Osteocyte (in vitro differentiated cells): ENCODE measurements at places on chromosomes 5 and 9.

DNA sequence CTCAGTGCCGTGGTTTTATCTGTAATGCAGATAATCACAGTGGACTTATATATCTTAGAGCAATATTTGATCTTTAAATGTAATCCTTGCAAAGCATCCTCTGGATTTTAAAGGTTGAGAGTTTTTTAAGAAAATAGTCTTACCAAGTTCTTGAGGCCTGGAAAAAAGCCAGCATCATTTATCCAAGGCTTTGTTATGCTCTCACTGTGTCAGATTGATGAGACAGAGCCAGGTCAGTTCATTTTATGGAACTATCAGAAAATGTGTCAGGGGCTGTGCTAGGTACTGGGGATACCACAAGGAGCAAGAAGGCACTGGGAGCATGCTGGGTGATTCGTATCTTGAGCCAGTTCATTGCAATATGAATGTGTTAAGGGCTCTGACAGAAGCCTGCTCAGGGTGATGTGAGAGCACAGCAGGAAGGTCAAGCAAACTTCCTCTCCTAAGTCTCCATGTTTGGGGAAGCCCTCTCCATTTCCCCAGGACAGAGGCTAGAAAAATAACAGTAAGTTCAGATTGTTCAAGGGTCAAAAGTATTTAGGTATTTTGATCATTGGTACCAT lies 19.7 kb downstream of the C7 start:
- DNase-seq: no peak
- H3K36me3 ChIP-seq: no peaks in the 10 kb centered on the region
- H3K4me1 ChIP-seq: no peaks in the 10 kb centered on the region
- H3K27me3 ChIP-seq: peaks cover 5% of the 10 kb centered on the region
- H3K4me3 ChIP-seq: no peak overlapping the region

DNA sequence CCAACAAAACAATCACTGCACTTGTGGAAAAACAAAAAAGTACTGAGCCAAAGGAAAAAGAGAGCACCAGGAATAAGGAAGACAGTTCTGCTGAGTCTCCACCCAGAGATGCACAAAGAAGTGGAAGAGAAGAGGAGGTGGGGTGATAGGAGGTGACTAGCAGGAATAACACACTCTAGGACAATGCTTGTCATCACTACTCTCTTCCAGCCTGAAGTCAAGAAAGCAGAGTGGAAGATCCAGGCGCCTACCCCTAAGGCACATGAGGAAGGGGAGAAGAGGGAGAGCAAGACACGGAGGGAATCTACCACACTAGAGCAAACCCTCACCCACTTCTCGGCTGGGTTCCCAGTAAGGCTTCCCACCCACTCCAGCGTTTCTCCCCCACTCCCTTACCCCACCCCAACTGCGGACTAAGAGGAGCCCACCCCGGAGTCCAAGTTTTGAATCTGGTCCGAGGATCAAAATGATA lies 1.7 kb downstream of the SLIT3 start:
- peaks cover 48% of the 10 kb centered on the region for H3K4me1 ChIP-seq
- peak overlapping the region; percentile 73 for H3K4me3 ChIP-seq
- peaks cover 3% of the 10 kb centered on the region for H3K36me3 ChIP-seq

DNA sequence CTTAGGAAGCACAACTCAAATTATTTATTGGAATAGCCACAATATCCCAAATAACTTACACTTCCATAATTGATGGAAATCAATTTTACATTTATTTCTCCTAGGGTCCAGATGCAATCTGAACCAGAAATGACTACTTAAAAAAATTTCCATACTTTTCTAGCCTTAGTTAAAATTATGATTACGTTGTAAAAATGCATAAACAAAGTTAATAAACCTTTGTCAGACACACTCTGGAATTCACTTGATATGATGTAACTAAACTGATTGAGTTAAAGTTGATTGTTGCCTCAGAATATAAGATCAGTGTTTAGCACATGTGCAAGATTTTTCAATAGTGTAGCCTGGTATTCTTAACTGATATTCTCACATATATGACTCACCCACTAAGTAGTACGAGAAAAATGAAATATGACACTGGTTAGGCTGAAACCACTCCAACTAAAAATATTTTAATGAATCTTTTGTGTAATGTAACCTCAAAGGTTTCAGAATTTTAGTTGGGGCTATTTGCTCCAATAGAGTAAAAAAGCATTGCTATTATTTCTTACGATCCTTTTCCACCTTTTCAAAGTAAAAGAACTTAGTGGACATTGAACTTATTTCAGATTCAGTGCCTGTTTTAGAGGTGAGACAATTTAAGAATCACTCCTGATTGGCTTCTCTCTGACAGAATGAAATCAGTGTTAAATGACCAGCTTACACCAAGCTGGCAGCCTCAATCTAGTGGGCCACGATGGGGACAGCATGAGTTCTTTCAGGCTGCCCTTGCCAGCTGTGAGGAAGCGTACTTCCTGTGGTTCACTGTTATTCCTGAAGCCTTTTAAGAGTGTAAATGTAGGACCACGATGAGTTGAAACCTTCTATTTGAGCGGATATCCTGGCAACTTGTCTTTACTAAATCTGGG lies 277.2 kb upstream of the CDH9 start:
- H3K36me3 ChIP-seq: no peaks in the 10 kb centered on the region
- no peak for DNase-seq
- peak overlapping the region; percentile 89 for H3K27ac ChIP-seq
- no peaks in the 10 kb centered on the region for H3K27me3 ChIP-seq
- peak overlapping the region; percentile 37 for H3K4me3 ChIP-seq
- peaks cover 22% of the 10 kb centered on the region for H3K4me1 ChIP-seq

DNA sequence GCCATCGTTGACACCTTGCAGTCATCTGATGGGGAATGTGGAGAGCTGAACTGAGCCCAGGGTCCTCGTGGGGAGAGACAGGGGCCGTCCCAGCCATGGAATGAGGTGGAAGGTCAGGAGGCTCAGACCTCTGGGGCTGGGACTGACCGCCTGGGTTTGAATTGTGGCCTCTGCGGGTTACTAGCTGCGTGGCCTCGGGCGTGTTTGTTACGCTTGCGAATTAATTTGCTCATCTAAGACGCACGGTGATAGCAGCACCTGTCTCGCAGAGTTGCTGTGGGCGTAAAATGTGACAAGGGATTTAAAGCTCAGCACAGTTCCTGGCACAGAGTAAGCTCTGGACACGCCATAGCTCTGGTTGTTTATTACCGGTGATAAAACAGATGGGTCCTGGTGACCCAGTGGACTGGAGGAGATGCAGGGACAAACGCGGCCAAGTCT lies 19.4 kb upstream of the DAB2IP start:
- no peaks in the 10 kb centered on the region for H3K27me3 ChIP-seq
- peaks cover 16% of the 10 kb centered on the region for H3K4me1 ChIP-seq
- DNase-seq: no peak
- H3K4me3 ChIP-seq: no peak overlapping the region

- H3K36me3 ChIP-seq: no peaks in the 10 kb centered on the region
- H3K4me1 ChIP-seq: peaks cover 51% of the 10 kb centered on the region
- H3K4me3 ChIP-seq: peak overlapping the region; percentile 85
- peak overlapping the region; percentile 89 for H3K27ac ChIP-seq
- H3K27me3 ChIP-seq: no peaks in the 10 kb centered on the region
- DNase-seq: no peak
These were observed 2.8 kb downstream of the RXRA start for GRCh38 chr9:134328841-134329575.

GRCh38 chr5:79745255-79745654 lies 55.6 kb downstream of the CMYA5 start:
- H3K27ac ChIP-seq: no peak overlapping the region
- H3K27me3 ChIP-seq: peaks cover 28% of the 10 kb centered on the region
- DNase-seq: no peak
- no peaks in the 10 kb centered on the region for H3K36me3 ChIP-seq
- no peak overlapping the region for H3K4me3 ChIP-seq
- H3K4me1 ChIP-seq: no peaks in the 10 kb centered on the region

- H3K27ac ChIP-seq: no peak overlapping the region
- H3K36me3 ChIP-seq: no peaks in the 10 kb centered on the region
- H3K4me3 ChIP-seq: no peak overlapping the region
- no peaks in the 10 kb centered on the region for H3K4me1 ChIP-seq
These were observed 123.8 kb downstream of the ASTN2 start for GRCh38 chr9:117290856-117291622.

GRCh38 chr5:112958093-112959088 lies 18.2 kb upstream of the DCP2 start:
- H3K36me3 ChIP-seq: no peaks in the 10 kb centered on the region
- peaks cover 33% of the 10 kb centered on the region for H3K4me1 ChIP-seq
- H3K4me3 ChIP-seq: no peak overlapping the region
- DNase-seq: no peak
- peak overlapping the region; percentile 67 for H3K27ac ChIP-seq
- H3K27me3 ChIP-seq: peaks cover 1% of the 10 kb centered on the region

GRCh38 chr5:139659695-139660101 lies 11.5 kb downstream of the CXXC5 start:
- peaks cover 86% of the 10 kb centered on the region for H3K4me1 ChIP-seq
- no peaks in the 10 kb centered on the region for H3K27me3 ChIP-seq
- peak overlapping the region; percentile 95 for H3K27ac ChIP-seq
- H3K36me3 ChIP-seq: peaks cover 4% of the 10 kb centered on the region

DNA sequence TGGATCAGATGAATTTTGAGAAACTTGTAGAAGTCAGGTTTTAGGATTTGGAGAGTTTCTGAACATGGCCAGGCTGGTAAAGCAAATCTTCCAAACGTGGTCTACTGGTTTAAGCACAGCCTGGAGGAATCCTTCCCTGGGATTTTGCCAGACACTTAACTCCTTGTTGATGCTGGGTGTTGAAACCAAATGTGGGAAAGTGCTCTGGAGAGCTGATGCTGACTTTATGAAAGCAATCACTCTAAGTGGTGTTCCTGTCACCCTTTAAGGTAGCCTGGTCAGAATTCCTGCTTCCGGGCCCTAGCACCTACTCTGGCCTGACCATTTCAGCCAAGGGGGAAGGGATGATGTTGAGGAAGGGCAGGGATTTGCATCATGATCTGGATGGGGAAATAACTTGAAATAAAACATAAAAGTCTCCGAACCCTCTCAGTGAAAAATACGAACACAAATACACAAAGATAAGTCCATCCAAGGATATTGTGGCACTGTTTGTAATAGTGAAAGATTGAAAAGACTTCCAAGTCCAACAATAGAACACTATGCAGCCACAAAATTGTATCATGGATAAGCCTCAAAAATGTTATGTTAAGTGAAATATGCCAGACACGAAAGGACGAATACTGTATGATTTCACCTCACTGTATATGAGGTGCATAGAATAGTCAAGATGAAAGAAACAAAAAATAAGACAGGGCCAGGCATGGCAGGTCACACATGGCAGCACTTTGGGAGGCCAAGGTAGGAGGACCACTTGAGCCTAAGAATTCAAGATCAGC lies 57.7 kb downstream of the PDE6A start:
- peak overlapping the region; percentile 1 for H3K27ac ChIP-seq
- no peaks in the 10 kb centered on the region for H3K36me3 ChIP-seq
- H3K27me3 ChIP-seq: no peaks in the 10 kb centered on the region
- H3K4me1 ChIP-seq: peaks cover 23% of the 10 kb centered on the region

GRCh38 chr5:150142959-150143349 lies 12.7 kb downstream of the PDGFRB start:
- DNase-seq: no peak
- H3K27me3 ChIP-seq: no peaks in the 10 kb centered on the region
- H3K4me1 ChIP-seq: peaks cover 95% of the 10 kb centered on the region

DNA sequence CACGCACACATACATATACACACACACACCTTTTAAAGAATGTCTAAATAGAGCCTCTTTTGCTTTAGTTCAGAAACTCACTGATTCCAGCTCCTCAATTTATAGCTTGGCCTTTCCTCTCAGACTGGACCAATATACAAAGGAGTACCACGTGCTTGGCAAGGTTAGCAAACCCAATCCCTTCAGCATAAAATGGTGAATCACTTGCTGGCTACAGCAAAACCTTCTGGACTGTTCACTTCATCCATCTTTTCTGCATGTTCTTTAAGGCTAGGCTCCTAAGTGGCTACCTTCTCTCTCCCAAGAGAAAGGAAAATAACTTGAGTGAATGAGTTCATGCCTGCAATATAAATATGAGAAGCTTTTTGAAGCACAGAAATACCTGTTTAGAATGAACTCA lies 109.7 kb downstream of the LPAR1 start:
- H3K4me3 ChIP-seq: no peak overlapping the region
- no peak for DNase-seq
- H3K27ac ChIP-seq: peak overlapping the region; percentile 76
- H3K27me3 ChIP-seq: no peaks in the 10 kb centered on the region
- H3K36me3 ChIP-seq: peaks cover 31% of the 10 kb centered on the region

- H3K36me3 ChIP-seq: no peaks in the 10 kb centered on the region
- peak overlapping the region; percentile 88 for H3K27ac ChIP-seq
- no peak for DNase-seq
These were observed 52.0 kb downstream of the SLC44A1 start for GRCh38 chr9:105296445-105296844.

GRCh38 chr5:141880961-141881801 lies 3.0 kb upstream of the PCDH1 start:
- DNase-seq: peak; percentile 74
- H3K4me3 ChIP-seq: no peak overlapping the region
- peaks cover 75% of the 10 kb centered on the region for H3K27me3 ChIP-seq
- peaks cover 21% of the 10 kb centered on the region for H3K4me1 ChIP-seq
- H3K27ac ChIP-seq: no peak overlapping the region

GRCh38 chr5:138645778-138646575 lies 70.8 kb upstream of the HSPA9 start:
- no peak for DNase-seq
- H3K4me1 ChIP-seq: peaks cover 16% of the 10 kb centered on the region
- no peak overlapping the region for H3K27ac ChIP-seq
- no peak overlapping the region for H3K4me3 ChIP-seq

DNA sequence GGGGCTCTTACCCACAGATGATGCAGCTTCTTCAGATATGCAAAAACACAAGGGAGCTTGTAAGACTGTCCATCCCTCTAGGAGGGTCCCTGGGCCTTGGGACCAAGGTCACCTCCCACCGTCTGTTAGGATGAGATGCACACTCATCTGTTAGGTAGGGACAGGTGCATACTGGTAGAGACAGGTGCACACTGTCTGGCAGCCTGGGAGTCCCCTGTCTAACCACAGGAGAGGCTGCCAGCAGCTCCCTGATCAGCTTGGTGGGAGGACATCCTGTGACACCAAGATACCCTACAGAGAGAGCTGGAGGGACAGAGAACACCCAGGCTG lies 13.2 kb downstream of the TSPAN17 start:
- H3K4me3 ChIP-seq: no peak overlapping the region
- no peak for DNase-seq
- no peak overlapping the region for H3K27ac ChIP-seq
- H3K36me3 ChIP-seq: peaks cover 5% of the 10 kb centered on the region
- peaks cover 7% of the 10 kb centered on the region for H3K27me3 ChIP-seq
- H3K4me1 ChIP-seq: peaks cover 14% of the 10 kb centered on the region

- peaks cover 32% of the 10 kb centered on the region for H3K4me1 ChIP-seq
- no peak for DNase-seq
- no peaks in the 10 kb centered on the region for H3K27me3 ChIP-seq
- H3K27ac ChIP-seq: no peak overlapping the region
These were observed 22.0 kb downstream of the CRB2 start for GRCh38 chr9:123378025-123378424.

GRCh38 chr9:104206766-104207165 lies 112.7 kb downstream of the SMC2 start:
- no peak for DNase-seq
- H3K4me1 ChIP-seq: no peaks in the 10 kb centered on the region
- no peak overlapping the region for H3K27ac ChIP-seq
- no peaks in the 10 kb centered on the region for H3K36me3 ChIP-seq
- no peak overlapping the region for H3K4me3 ChIP-seq

GRCh38 chr5:124806373-124807077 lies 60.1 kb upstream of the ZNF608 start:
- no peak overlapping the region for H3K4me3 ChIP-seq
- H3K4me1 ChIP-seq: peaks cover 22% of the 10 kb centered on the region
- H3K27ac ChIP-seq: no peak overlapping the region
- peak; percentile 94 for DNase-seq
- no peaks in the 10 kb centered on the region for H3K36me3 ChIP-seq
- H3K27me3 ChIP-seq: no peaks in the 10 kb centered on the region

GRCh38 chr5:4348423-4348822 lies 752.8 kb downstream of the IRX1 start:
- no peaks in the 10 kb centered on the region for H3K4me1 ChIP-seq
- no peak overlapping the region for H3K27ac ChIP-seq
- H3K36me3 ChIP-seq: no peaks in the 10 kb centered on the region
- no peak for DNase-seq
- no peak overlapping the region for H3K4me3 ChIP-seq
